DMS79 treated with DMSO at 0.1 percent for 48 hours (cell line): ENCODE measurements at places on chromosomes 7 and 10.

DNA sequence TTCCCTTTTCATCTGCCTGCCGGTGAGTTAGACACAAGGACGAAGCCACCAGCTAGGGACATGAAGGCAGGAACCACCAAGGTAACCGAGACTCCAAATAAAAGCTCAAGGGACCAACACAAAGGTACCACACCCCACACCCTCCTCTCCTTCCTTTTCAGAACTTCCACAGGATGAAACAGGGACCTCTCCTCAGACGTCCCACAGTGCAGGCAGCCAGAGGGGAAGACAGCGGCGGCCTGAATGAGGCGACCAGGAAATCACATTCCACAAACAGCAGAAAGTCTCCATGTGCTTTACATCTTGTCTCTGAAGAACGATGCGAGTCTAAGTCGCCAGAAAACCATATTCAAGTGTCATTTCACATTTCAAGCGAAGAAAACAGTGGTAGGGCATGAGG, 97.8 kb downstream of the DIP2C start:
- DNase-seq, result no peak

- DNase-seq, result no peak
Measured at GRCh38 chr10:102396317-102396650, 779 bp downstream of the NFKB2 start.

DNA sequence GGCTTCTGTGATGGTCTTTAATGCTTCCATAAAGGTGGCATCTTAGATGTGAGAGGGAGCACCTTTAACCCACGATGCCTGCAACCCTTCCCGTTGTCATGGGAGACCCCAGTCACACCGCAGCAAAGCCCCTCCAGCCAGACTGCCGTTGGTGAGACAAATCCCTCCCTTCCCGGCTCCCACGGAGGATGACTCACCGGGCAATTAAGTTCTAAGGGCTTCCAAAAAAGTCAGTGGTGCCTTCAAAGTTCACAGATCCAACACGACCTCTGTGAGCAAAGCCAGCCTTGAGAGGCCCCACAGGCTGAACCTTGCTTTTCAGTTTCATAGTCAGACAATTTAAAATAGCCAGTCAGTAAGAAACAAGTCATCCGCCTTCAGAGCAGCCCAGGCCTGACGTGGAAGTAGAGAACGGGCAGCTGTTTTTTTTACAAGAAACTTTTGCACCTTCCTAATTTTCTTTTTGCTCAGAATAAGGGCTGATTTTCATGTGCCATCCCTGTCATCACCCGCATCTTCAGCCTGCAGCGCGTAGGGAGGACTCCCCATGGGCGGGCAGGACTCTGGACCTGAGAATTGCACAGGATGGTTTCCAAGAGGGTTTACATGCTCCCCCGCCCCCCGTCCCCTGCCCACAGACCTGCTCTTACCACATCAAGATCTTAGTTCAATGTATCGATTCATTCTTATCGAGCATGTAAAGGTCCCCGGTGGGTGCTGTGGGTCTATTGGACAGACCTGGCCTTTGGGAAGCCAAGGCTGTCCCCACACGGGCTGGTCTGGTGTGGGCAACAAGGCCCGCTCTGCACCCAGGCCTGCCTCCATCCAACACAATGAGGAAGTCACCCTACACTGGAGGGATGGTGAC, 333.9 kb downstream of the DNAJB6 start:
- no peak for DNase-seq

DNA sequence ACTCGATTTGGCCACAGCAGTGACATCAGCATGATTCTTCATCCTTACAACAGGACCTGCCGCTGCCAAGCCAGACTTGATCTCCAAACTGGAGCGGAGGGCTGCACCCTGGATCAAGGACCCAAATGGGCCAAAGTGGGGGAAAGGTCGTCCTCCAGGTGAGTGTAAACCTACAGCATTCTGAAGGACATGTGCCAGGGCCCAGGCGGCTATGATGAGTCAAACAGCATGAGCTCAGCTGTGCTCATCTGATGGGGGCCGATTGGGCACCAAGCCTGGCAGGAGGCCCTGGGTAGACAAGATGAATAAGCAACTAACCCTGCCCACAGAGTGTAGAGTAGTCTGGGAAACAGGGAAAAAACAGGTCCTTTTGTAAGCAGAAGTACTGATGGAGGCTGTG, 14.4 kb upstream of the ATP6V0E2 start:
- DNase-seq, result no peak
